HS-27A (cell line): ENCODE measurements at places on chromosomes 6 and 20.

GRCh38 chr20:53345536-53346334 is 247.9 kb downstream of the ZNF217 start:
- DNase-seq, result no peak

GRCh38 chr6:137025786-137026730 is 18.7 kb downstream of the IL20RA start:
- DNase-seq, result no peak

GRCh38 chr6:136549300-136550044 is 750 bp downstream of the MAP7 start:
- no peak for DNase-seq

DNA sequence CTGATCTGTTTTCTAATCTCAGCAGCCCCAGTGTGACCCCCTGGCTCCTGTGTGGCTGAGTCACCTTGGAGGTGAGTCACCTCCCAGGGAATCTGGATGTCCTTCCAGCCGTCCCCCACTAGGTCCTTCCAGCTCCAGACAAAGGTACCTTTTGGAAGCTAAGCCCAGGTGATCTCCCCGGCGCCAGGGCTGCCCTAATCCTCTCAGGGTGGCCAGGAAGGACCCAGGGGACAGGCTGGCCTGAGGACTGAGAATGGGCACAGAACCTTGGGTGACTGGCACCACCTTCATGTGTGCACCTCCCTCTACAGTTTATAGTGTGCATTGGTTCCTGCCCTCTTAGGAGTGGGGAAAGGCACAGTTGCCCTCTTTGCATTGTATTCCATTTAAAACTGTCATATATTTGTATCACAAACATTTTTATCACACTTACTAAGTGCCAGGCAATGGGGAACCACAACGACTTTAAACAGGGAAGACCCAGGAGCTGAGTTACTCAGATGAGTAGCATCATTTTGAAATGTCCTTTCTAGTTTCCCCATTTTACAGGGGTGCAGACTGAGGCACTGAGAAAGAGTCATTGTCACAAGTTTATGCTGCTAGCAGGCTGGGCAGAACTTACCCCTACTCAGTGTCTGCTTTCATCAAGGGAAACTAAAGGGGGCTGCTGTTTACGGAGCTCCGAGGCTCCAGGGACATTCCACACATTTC is 2.6 kb upstream of the BPIFB4 start:
- no peak for DNase-seq

GRCh38 chr6:1468126-1468525 is 78.8 kb downstream of the FOXF2 start:
- DNase-seq, result no peak

DNA sequence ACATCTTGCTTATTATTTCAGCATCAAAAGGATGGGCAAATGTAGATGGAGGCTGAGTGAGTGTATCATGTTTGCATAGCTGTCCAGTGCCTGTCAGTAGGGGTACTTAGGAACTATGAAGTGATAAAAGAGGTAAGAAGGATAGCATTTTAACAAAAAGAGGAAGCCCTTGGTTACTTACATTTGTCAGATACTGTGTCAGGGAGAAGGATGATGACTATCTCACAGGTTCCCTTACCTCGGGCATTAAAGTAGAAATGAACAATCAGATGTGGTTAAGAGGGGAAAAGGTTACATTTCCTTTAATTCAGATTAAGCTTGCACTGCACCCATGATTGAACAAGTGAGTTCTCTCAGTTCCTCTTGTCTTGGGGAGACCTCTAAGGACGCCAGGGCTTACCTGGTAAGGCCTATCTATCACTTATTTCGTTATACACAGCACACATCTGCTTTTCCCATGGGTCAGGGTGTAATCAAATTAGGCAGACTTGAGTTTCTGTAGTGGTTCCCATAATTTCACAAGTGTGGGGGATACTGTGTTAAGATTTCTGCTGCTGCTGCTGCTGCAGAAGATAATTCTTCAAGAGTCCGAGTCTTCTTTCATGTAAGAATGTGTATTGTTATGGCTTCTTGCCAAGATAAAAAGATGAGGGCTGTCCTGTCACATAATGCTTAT is 4.5 kb downstream of the FOXO3 start:
- DNase-seq, result no peak

GRCh38 chr20:2767768-2768631 is 32.4 kb downstream of the CPXM1 start:
- DNase-seq, result no peak

DNA sequence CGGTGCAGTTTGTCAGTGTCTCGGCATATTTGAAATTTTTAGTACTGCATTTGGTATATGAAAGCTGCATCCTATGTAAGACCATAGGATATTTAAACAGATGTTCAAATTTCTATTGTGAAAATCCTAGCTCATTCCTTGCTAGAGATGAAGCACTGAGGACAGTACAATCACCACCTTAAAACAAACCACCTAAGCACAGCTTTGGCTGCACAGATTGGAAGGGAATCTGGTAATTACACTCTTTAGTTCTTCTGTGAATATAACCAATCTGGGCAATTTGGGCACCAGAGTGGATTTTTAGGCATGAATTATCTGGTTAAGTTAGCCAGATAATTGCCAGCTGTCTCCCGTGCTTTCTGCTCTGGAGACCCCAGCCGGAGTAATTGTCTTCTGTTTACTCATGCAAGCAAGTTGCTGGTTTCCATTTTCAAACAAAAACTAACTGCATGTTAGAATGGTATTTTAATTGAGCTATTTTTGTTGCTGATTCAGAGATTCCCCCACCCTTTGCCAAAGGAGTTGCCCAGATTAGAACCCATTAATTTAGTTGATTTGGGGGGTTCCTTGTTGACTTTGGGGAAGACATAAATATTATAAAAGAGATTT is 36.9 kb downstream of the E2F3 start:
- DNase-seq, result no peak

- no peak for DNase-seq
Measured at GRCh38 chr6:122718616-122719015, 60.9 kb upstream of the FABP7 start.

DNA sequence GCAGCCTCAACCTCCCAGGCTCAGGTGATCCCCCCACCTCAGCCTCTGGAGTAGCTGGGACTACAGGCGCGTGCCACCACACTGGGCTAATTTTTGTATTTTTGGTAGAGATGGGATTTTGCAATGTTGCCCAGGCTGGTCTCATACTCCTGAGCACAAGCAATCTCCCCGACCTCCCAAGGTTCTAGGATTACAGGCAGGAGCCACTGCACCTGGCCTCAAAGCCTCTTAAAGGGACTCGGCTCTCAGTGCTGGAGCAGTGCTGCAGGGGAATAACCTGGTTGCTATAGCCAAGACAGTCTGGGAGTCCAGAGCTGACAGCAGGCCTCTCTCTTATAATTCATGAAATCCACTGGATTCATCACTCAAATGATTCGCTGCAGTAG is 17.0 kb downstream of the GHRH start:
- no peak for DNase-seq

- no peak for DNase-seq
Measured at GRCh38 chr6:27133281-27134227, 113.9 kb upstream of the PRSS16 start.

DNA sequence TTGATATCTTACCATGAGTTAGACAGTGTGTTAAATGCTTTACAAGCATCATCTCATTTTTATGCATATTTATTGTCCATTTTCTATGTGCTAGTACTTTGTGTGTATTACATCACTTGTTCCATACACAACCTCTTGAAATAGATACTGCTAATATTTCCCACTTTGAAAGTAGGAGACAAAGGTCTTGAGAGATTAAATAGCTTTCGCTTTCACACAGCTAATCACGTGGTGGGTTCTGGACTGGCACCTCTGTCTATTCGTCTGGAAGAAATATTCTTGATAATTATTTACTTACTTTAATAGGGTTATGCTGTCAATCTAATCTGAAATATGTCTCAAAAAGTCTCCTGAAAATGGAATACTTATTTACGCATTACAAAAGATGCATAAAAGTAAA is 30.2 kb downstream of the EPHA7 start:
- no peak for DNase-seq

DNA sequence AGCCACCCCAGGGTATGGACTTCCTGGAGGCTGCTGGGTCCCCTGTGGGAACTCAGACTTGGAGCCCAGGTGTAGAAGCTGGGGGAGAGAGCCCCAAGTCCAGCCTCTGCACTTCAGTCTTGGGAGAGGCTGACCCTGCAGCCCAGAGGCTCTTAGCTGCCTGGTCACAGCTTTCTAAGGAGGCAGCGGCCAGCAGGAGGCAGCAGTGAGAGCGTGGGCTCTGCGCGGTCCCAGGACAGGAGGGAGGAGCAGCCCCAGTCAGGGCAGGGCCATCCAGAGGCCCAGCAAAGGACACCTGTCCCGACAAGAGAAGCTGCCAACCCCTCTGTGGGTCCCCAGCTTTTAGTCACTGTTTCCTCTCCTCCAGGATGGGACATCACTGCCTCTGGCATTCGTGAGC is 9.4 kb downstream of the TREML2 start:
- DNase-seq, result no peak

- no peak for DNase-seq
Measured at GRCh38 chr20:35907017-35907701, 47.1 kb downstream of the SCAND1 start.

- no peak for DNase-seq
Measured at GRCh38 chr6:13368731-13369115, 40.4 kb upstream of the TBC1D7 start.

DNA sequence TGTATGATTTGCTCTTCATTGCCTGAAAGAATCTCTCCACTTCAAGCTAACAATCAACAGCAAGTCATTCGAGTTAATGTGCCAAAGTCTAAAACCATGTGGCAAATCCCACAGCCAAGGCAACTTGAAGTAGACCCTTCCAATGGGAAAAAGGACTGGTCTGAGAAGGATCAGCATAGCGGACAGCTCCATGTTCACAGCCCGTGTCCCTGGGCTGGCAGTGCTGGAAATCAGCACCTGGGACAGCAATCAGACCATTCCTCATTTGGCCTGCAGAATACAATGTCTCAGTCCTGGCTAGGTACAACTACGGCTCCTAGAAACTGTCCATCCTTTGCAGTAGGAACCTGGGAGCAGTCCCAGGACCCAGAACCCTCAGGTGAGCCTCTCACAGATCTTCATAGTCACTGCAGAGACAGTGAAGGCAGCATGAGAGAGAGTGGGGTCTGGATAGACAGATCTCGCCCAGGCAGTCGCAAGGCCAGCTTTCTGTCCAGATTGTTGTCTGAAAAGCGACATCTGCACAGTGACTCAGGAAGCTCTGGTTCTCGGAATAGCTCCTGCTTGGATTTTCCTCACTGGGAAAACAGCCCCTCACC is 1.1 kb downstream of the GJA10 start:
- DNase-seq, result no peak

DNA sequence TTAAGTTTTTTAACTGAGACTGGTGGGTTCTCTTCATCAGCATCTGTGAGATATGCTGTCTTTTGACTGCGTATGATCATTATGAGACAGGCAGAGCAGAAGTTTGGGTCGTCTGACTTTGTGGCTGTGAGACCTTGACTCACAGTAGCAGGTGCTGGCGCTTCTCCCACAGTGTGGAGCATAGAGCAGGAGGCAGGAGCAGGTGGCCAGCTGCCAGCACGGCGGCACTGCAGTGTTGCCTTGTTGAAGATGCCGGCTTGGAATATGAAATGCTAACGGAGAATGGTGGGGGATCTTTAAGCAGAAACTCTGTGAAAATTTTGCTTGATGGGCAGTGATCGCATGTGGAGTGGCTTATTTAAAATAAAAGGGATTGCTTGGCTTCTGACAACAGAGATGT is 105.0 kb downstream of the TIAM2 start:
- no peak for DNase-seq

- DNase-seq, result no peak
Measured at GRCh38 chr6:149065658-149066556, 251.6 kb upstream of the TAB2 start.

DNA sequence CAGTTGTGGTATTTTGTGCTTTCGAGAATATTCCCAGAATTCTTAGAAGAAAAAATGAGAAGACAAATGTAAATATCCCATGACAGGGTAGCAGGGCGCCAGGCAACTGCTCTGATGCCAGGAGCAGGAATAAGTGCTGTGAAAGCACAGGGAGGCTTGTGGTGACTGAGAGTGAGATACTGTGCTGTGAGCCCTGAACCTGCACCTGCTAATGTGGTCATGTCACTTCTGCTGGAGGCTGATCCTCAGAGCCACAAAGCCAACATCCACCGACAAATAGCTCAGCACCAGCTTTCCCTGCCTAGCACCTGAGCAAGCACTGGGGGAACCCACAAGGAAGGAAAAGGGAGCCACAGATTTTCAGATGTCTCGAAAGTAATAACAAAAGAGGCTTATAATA is 368.6 kb upstream of the CDH4 start:
- no peak for DNase-seq

GRCh38 chr6:13120483-13121482 is 207.6 kb downstream of the TBC1D7 start:
- no peak for DNase-seq

DNA sequence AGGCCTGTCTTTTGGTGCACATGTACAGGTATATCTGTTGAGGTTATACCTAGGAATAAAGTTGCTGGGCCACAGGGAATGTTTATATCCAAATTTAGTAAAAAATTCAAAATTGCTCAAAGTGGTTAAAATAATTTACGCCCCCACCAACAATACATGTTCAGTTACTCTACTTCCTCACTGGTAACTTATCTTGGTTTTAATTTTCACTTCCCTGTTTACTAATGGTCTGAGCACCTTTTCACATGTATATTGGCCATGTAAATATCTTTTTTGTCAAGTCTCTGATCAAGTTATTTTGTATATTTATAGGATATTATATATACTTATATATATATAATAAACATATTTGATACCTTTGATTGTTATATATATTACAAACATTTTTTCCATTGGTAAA is 9.7 kb downstream of the PDE7B start:
- DNase-seq, result no peak

- DNase-seq, result no peak
Measured at GRCh38 chr6:14372734-14373489, 255.3 kb downstream of the CD83 start.

DNA sequence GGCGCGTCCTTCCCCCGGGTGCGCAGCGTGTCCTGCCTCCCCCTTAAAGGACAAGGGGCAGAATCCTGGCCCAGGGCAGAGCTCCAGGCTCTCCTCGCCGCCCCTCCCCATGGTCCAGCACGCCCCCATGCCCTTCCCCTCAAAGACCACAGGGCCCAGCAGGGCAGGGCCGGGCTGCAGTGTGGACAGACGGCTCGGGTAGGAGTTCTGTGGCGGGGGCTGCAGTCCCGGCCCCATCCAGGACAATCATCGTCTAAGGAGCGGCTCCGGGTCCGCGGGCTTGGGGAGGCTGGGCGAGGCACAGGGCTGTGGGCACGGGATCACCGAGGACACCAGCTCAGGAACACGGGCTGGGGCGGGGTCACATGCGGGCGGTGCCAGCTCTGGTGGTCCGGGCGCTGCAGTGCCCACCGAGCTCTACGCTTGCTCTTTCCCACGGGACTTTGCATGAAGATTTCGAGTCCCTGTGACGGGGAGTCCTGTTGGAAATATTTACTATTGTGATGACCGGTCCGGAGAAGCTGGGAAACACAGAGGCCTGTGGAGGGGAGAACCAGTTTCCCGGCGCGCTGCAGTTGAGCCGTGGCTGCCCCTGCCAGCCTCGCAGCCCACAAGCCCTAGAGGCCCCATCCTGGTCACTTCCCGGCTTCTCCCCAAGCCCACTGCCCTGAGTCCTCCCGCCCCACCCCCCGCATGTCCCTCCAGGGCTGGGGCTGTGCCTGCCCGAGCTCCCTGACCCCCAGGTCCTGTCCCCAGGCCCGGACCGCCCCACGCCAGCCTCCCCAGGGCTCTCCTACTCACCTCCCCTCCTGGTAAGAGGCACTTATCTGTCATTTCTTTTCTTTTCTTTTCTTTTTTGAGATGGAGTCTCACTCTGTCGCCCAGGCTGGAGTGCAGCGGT is 20.6 kb downstream of the SLC17A9 start:
- DNase-seq, result no peak
